Activated T-cell treated with anti-CD3 and anti-CD28 coated beads for 1 hour (primary cell): ENCODE measurements at places on chromosomes 1 and 21.

- DNase-seq, result no peak
These were observed 789.3 kb downstream of the USP25 start for GRCh38 chr21:16519036-16519435.

DNA sequence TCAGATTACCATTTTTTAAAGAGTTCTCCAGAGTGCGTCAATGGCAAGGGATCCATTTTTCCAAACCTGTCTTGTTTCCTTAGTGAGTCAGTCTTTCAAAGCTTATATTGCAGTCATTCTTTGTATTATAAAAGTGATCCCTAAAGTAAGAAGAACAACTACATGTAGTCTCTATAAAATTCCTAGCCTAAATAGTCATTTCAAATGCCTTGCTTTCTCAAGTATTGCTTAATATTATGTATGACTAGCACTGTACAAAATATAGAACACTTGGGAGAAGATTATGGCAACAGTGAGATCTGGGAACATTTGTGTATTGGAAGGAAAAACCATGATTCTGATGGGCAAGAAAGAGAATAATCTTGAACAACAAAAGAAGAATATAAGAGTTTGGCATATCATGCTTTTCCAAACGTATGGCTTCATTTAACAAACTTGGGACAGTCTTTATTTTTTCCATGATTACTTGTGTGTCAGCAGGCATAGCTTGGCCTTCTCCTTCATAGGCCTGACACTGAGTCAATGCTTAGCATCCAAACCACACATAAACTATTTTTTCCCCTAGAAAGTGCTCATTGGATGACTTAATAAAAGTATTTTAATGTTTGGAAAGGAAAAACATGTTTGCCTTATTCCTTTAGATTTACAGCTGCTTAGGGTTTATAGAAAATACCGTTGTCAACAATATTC lies 547.4 kb downstream of the LTN1 start:
- no peak for DNase-seq

- DNase-seq, result no peak
These were observed 109.5 kb downstream of the PSMG1 start for GRCh38 chr21:39073717-39074116.

- no peak for DNase-seq
These were observed 2.8 kb downstream of the RGS1 start for GRCh38 chr1:192578144-192578909.

DNA sequence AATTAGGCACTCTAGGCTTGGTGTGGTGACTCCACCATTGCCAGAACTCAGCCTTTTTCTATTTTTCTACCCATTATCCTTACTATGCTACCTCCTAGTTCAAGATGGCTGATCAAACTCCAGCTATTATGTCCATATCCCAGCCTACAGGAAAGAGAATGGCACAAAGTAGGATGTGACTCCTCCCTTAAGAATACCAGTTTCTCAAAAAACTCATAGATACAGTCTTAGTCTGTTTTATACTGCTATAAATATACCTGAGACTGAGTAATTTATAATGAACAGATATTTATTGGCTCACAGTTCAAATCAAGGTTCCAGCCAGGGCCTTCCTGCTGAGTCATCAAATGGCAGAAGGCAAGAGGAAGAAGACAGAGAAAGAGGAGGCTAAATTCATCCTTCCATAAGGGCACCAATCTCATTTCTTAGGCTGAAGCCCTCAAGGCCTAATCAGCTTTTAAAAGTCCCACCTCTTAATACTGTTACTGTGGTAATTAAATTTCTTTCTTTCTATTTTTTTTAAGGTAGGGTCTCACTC lies 542.8 kb upstream of the BEND5 start:
- DNase-seq, result no peak

GRCh38 chr1:44408212-44408582 lies 3.1 kb downstream of the RNF220 start:
- no peak for DNase-seq

- DNase-seq, result no peak
These were observed 2.2 kb upstream of the PDZK1IP1 start for GRCh38 chr1:47191940-47192457.
